Omental fat pad (tissue), 4 donors: ENCODE measurements at places on chromosomes 12 and 14.

- DNase-seq, result no peak
Measured at GRCh38 chr12:69047990-69048389, 115.0 kb upstream of the CPM start.

DNA sequence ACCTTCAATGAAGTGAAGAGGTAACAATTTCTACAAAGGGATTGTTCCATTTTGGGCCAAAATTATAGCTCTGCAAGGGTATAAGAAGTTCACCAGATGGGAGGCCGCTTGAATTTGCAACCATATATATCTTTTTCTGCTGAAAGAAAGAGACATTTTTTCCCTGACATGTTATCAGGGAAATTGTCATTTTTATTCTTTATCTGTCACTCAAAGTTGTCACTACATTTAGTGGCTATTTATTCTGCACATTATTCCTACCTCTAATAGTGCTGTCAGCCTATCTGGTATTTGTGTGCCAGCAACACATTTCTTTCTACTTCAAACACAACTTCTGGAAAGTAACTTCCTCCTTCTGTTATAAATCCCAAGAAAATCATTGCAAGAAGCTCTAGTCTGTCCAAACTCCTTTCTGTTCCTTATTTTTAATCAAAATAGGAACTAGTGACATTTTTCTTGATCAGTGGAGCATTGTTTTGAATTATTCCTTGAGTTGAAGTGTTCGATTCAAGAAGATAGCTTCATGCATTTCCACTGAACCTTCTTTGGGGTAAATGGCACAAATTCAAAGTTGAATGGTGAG lies 137.9 kb upstream of the ATP2B1 start:
- no peak for DNase-seq

- DNase-seq, result no peak
Measured at GRCh38 chr14:95993768-95994592, 45.2 kb upstream of the C14orf132 start.

DNA sequence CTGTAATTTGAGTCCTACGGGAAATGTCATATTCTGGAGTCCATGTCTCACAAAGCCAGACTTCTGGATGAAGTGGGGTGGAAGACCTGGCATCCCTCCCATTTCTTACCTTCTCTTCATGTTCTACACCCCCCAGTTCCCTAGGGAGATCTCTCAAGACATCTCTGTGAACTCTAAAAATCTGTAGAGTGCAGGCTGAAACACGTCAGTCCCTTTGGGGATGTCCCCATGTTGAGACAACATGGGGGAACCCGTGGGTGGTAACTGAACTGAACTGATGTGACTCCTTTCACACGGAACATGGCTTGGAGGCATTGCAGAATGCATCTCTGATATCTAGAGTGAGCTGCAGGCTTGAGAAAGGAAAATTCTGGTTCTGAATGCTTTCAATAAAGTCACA lies 15.2 kb downstream of the SERPINA12 start:
- no peak for DNase-seq

- no peak for DNase-seq
Measured at GRCh38 chr14:101588990-101589389, 27.7 kb downstream of the DIO3 start.
